Osteocyte (in vitro differentiated cells): ENCODE measurements at places on chromosomes 7 and 10.

DNA sequence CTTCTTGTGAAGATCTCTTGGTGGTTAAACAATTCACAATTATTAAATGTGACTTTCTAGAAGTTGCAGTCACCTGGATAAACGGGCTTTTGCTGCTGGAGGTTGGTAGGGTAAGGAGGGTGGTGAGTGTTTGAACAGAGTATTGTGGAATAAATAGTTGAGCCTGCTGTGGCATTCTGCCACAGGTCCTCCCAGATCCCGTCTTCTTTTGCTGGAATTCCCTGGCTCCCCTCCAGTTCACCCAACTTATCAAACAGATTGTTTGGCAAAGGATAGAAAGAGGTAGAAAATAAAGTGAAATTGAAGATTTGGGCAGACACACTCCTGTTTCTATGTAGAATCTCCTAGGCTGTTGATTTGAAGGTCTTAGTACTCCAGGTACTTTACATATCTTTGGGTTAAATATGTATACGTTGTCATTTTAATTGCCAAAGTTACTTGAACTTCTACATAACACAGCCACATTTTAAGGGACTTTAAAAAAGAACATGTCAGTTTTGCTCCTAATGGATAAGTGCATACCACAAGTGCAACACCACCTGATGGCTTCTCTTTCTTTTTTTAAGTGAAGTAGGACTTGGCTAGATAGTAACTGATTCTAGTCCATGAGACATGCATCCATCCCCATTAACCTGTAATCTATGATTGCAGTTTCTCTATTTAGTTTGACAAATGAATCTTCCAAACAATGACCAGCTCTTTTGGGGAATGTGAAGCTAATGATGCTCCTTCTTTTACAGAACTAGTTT lies 83.0 kb downstream of the ARL4A start:
- no peak for DNase-seq

- no peak for DNase-seq
Measured at GRCh38 chr10:51709324-51709972, 10.1 kb upstream of the CSTF2T start.

DNA sequence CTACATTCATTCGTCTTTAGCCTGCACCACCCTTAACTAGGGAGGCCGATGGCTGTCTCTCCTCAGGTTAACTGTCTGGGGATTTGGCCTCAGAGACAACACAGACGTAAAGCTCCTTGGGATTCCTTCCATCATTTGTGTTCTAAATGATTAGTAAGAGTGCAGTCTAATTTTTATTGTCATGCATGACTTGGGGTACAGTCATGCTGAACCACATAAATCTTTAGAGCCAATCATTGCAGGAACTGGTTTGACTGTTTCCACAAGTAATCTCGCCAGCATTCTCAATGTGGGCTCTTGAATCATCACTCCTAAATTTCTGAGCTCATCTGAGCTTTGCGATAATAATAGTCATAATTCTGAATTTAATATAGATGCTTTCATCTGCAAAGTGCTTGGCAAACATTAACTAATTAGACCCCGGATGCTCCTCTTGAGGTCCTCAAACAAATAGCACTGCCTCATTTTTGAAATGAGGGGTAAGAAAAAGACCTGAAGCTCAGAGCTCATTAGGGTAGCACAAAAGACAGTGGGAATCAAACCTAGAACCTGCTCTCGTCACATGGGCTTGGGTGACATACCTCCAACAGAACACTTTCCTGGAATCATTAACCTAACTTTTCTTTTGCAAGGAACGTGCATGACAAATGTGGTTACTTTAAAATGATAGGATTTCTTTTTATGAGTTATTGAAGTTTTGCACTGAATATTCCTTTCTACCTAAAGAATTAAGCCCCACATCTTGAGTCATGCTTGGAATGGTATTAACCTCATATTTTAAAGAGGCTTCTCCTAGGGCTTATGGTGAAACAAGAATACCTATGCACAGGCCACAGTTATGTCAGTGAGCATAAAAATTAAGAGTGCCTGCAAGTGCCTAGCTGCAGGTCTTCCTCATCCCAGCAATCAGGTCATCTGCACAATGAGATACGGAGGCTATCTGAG lies 118.9 kb upstream of the NRP1 start:
- DNase-seq, result no peak

- DNase-seq, result no peak
Measured at GRCh38 chr7:51455948-51456347, 139.3 kb upstream of the COBL start.

GRCh38 chr7:27611059-27611458 lies 51.6 kb downstream of the HIBADH start:
- no peak for DNase-seq

DNA sequence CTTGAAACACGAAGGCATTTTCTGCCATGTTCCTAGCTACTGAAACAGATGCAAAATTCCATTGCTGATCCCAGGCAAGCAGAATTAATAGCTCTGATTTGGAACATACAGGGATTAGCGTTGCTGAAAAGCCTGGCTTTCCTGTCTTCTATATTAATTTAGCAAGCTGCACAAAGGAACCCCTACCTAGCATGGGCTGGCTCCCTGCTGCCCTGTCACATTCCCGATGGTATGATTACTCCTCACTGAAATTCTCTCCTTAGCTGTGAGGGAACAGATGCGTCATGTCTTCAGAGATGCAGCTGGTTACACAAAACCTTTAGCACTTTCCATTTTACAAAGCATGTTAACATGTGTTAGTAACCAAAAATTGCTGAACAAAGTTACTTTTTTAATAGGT lies 878.9 kb downstream of the TYW1 start:
- DNase-seq, result no peak

DNA sequence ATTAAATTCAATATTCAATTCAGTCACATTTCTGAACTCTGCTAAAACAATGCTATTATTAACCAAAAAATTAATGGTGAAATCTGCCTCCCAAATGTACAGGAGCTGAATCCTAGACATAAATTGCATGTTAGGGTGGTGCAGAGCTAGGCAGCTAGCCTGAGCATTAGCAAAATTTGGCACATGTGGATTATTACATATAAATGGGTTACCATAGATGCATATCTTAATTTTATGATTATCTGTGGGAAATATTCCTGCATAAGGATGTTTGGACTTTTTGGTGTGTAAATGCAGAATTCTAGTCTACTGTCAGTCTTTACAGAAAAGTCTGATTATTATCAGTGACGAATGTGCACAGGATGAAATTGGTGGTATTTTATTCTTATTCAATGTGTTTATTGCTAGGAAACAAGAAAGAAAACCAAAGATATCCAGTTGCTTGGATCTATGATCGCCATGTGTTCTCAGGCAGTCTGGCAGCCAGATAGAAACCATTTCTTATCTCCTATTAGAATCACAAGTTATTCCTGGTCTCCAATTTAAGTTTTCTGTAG lies 150.7 kb downstream of the POU6F2 start:
- no peak for DNase-seq
